ENCODE measurements at places on chromosomes 3 and 15. TPM values are rescaled to one million over a fixed set of nuclear protein-coding genes. Genes with fewer than 3 reads are reported as not detected.
A peak's percentile ranks its signal among the peaks of the same experiment; 100 is the strongest.

B3GNT5 gene
- total RNA-seq = 4.4 TPM

DNA sequence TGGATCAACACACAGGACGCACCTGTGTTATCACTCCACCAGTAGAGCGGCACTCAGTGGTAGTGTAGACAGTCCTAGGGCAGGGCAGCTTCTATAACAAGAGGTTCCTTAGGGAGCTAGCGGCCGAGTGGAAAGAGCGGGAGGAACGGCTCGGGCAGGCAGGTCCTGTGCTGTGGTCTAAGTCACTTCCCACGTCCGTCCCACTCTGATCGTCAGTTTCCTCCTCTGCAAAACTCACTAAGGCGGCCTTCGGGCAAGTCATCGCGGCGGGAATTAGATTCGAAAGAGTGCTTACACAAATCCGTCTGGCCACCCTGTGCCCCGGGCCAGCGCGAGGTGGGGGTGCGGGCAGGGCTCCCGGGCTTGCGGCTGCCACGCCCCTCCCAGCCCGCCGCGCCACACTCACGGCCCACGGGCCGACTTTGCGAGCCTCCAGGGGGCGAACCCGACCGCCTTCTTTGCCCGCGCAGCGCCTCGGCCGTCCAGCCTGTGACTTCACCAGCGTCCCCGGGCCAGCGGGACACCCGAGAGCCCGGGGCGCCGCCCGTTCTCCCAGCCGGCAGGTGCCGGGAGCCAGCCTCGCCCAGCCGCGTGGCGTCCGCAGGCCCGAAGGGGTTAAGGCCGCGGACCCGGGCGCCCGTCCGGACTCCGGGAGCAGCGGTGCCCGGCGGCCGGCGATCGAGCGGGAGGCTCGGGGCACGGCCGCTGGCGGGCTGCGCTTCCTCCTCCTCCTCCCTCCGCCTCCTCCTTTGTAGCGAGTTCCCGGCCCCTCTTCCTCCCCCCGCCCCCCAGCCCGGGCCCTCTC is 416 bp upstream of the CORO2B start:
- peak; percentile 71 for DNase-seq

- no peak for DNase-seq
These were observed 41.1 kb downstream of the NGRN start for GRCh38 chr15:90306560-90306959.

- DNase-seq = peak; percentile 96
These were observed at the start of gene APEH for GRCh38 chr3:49673715-49674496. APEH (plus strand) TSS chr3:49674351; CDS start chr3:49674402, 51 bp downstream.

FAM227B gene
- 1.8 TPM for total RNA-seq

GRCh38 chr3:111846039-111846438 is 13.0 kb upstream of the PHLDB2 start:
- DNase-seq = peak; percentile 76

CSPG4 gene
- total RNA-seq = 12.4 TPM

DNA sequence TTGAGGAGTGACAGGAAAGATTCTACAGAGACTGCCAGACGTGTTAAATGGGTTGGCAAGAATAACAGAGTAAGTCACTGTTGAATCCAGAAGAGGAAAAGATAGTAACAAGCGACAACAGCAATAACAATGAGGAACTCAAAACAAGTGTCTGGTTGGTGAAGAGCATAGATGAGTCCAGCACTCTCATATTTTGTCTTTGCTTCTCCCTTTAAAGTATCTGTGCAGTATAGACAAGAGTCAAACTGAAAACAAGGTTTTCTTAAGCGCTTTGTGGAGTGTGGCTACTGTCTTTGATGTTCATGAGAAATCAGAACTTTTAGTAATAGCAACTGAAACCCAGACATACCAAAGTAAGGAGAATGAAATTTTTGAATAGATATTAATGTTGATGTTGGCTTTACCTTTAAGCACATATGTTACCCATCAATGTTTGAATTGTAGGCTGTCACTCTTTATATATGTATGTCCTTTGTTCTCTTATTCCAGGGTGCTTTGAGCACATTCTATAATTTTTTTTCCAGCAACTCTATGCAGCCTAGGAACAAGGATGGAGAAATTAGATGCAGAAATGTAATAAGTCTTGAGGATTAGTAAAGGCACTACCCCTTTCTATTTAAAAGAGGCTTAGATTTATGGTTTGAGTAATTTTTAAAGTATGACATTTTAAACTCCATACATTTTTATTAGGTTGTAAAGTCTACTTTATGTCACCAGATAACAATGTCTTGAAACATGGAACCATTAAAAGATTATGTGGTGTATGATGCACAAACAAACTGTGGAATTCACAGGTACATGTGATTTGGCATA is 185.5 kb downstream of the NFKBIZ start:
- DNase-seq = no peak

DNA sequence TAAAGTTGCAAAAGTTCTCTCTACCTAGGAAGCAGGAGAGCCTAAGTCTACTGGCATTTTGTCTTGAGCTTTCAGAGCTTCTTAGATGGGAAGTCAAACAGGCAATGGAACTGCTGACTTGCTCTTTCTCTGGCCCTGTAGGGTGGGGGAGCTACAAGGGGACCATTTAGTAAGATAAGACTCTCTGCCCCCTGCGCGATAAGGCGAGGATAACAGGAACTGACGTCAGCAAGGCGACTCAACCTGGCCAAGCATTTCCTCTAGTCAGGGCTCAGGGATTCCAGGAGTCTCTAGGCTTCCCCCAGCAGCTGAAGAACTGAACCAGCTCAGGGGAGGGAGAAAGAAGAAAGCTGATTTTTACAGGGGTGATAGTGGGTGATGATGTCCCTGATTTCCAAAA is 5.8 kb downstream of the RARB start:
- DNase-seq = peak; percentile 36

CCDC39 gene
- total RNA-seq = not detected

NTRK3 gene
- under 0.01 TPM for total RNA-seq

FBXW12 gene
- total RNA-seq = not detected

DNA sequence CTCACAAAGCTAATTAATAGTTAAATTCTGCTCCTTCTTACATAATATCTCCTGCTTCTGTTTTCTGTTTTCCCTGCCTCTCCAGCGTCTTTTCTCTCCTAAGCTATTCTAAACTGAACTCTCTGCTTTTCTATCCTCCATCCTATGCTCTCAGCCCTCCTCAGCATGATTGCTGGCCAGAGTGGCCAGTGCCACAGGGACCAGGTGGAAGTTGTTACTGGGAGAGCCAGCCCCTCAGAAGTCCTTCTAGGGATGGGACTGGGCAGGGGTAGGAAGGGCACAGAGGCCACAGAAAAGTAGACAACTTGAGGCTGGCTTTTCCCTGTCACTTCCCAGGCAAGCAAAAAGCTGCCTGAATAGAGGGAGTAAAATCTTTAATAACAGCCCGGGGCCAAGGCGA is 76.8 kb downstream of the LARS2 start:
- no peak for DNase-seq

- DNase-seq = no peak
These were observed 11.8 kb downstream of the SAMD7 start for GRCh38 chr3:169923189-169923588.

- DNase-seq = peak; percentile 10
These were observed 583.0 kb upstream of the GOLIM4 start for GRCh38 chr3:168678730-168679129.

APPL1 gene
- 46.2 TPM for total RNA-seq

GRCh38 chr3:100264242-100264641 is 3.5 kb downstream of the TBC1D23 start:
- peak; percentile 11 for DNase-seq

DNA sequence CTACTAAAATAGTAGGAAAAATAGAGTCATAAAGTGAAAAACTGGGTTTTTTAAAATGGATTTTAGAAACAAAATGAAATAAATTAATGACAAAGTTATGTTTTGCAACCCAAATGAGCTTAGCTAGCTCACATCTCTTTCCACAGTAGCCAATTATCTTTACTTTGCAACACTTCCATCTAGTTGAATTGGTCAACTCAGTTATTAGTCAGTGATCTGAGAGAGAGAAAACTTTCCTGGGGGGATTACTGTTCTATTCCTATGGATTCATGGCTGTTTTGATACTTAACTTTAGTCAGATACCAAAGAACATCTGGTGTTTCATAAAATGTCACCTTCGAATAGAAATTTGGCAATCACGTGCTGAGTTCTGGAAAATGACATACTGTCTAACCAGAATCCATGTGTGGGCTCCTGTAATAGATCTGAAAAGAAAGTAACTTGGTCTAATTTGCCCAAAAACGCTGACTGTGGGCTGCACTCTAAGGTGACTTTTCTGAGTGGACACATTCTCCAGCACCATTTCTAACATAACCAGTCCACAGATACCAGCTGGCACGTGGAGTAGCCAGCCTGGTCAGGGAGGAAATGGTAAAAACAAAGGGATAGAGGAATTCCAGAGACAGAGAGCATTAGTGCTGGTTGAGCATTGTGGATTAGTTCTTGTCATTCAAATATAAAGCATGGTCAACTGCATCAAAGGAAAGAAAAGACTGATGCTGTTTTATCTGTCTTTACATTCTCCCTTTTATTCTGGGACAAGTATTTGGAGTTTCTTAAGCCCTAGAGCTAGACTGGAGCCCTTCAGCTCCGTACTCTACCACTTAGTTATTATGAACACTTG is 45.2 kb upstream of the CCDC80 start:
- no peak for DNase-seq

DNA sequence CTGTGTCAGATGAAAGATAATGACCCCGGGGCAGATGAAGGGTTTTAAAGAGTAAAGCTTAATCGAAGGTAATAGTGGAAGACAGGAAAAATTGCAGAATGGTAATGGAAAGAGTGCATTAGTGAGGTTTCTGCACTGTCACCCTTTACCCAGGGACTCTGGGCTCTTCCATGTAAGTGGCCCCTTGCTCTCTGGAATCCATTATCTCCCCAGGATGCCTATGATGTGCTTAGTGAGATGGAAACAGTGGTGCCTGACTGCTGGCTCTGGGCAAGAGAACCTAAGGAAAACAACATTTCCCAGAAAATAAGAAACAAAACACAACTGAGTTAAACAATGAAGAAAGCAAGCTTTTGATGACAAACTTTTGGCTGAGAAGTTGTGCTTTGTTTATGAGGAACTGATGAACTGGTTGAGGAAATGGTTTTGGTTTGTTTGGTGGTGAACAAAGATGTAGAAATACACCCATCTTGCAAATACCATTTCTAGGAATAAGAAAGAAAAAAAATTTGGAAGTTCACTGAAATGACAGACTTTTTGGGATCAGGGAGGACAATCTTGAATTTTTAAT is 119.9 kb upstream of the RASGRP1 start:
- no peak for DNase-seq

CD80 gene
- not detected for total RNA-seq

DNA sequence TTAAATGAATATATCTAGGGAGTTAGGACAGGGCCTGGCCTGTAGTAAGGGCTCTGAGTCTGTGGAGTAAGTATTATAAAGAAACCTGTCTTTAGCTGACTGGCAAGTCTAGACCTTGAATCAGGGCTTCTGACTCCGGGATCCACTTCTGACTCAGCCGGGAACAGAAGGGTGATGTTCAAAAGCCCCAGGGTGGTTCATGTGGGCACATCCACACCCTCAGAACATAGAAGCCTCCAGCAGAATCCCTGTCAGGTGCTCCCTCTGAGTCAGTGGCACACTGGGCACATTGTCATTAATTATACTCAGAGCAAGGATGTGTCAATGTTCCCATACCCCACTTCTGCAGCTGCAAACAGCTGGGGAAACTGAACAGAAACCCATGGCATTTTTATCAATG is 26.7 kb upstream of the SNRK start:
- DNase-seq = no peak

DNA sequence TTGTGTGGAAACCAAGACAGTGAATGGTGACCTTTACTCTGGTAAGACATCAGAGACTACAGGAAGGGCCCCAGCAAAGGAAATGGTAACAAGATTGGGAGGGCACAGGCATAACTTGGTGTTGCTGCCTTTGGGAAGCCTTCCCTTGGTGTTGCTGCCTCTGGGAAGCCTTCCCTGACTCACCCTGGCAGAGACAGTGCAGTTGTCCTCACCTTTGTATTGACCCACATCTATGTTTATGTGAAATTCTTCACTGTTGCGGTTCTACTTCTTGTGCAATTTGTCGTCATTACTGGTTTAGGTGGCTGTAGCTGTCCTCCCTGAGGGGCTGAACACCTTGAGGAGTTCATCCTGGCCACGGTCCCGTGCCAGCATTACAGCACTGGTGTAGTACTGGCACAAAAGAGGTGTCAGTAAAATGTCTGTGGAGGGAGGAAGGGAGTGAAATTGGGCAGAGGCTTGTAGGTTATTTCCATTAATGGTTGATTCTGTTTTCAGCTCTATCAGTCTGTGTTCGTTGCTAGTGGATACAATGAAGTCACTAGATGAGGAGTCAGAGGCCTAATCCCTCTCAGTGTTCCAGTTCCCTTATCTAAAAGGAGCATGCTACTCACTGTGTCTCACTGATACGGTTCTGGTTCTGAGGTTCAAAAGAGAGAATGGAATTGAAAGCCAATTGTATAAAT is 21.6 kb downstream of the IFT122 start:
- peak; percentile 64 for DNase-seq

DNA sequence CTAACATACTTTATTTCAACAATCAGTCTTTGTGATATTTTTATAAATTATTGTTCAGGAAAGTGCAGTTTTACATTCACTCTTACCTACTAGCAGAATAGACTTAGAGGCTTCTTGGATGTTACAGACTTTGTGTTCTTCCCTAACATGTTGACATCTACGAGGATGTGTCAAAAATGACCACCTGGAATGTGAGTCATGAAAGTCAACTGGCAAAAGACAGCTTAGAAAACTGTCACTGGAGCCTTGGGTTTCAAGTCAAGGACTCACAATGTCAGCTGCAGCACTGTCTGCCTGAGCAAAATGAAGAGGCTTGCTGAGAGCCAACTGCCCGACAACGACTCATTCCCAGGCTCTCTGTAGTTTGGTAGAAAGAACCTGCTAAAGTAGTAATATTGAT is 91.5 kb downstream of the CERS3 start:
- no peak for DNase-seq

DNA sequence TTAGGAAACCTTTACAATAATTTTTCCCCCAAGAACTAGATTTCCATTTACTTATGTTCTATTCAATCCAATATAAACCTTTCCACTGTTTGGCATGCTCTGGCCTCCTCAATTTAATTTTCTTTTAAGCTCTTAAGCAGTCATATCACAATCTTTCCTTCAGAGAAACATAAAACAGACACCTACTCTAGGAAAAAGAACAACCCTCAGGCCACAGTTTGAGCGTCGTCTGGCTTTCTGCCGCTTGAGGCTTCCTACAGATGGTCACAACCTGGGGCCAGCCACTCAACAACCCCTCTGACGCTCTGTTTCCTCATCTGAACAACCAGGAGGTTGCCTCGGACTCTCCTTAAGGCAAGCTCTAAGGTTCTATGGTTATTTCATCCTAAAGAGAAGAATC is 143.3 kb downstream of the ADAMTS17 start:
- DNase-seq = no peak

GRCh38 chr3:139588450-139588849 is 48.9 kb upstream of the RBP1 start:
- no peak for DNase-seq

GRCh38 chr3:191138937-191139336 is 60.1 kb upstream of the OSTN start:
- DNase-seq = no peak

DNA sequence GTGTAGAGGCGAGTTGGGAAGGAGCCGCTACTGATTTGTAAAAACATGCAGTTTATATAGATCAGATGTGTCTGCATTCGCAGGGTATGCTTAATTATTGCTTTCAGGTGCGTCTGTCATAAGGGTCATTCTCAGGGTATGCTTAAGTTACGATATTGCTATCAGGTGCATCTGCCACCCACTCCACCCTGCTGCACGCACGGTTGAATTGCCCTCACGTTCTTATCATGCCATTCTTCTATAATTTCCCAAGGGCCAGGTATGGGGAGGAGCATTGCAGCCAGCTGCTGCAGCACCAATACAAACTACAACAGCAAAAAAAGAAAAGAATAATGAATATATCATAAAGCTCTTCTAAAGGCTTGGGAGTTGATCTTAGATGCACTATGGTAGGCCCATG is 230.0 kb downstream of the KBTBD8 start:
- no peak for DNase-seq

GRCh38 chr3:150107429-150108175 is 136.9 kb upstream of the PFN2 start:
- no peak for DNase-seq

All from IMR-90 (cell line).